ENCODE measurements at places on chromosomes 3 and 15.

GRCh38 chr3:187197335-187197649, at the start of gene RTP1:
RTP1 (plus strand) TSS chr3:187197486; CDS start chr3:187197516, 30 bp downstream.
- peak; percentile 72 for DNase-seq

DNA sequence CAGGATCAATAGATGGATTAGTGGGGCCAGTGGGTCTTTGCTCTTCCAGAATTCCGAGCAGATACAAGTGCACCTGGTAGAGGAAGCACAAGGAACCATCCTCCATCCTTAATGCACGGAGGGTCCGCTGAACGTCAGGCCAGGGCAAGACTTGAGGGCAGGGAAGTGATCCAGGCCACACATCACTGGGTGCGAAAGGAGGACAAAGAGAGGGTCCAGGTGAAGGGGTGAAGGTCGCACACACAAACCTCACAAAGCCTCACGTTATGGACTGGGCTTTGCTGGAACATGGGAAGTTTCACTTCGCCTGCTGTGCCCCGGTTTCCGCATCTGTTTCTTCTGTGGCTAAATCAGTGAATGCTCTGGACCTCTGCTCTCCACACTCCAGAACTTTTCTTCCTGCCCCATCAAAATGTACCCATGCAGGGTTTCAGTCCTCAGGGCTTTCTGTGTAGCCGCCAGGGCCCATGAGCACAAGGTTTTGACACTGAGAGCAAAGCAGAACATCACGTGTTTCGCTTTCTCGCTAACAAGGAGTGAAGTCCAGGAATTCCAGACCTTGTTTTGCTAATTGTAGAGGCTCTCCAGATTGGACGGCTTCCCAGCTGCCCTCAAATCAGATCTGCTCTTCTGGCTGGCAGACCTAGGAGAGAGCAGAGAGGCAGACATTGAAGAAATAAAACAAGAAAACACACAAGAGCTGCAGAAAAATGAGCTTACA, 56.3 kb downstream of the KLF15 start:
- DNase-seq, result no peak

GRCh38 chr3:12253516-12254343, 35.1 kb upstream of the PPARG start:
- DNase-seq, result no peak

DNA sequence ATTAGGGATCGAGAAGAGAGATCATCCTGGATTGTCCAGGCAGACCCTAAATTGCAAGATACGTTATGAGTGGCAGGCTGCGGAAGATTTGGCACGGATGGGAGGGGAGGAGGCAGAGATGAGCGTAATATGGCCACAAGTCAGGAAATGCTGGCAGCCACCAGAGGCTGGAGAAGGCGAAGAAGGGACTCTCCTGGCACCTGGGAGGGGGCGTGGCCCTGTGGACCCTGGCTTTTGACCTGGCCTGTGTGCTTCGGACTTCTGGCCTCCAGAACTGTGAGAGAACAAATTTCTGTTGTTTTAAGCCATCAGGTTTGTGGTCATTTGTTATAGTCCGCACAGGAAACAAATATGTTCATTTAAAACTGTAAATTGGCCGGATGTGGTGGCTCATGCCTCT, 31.9 kb upstream of the IGF1R start:
- no peak for DNase-seq

- DNase-seq, result no peak
Measured at GRCh38 chr15:63502137-63502766, 2.1 kb upstream of the USP3 start.

DNA sequence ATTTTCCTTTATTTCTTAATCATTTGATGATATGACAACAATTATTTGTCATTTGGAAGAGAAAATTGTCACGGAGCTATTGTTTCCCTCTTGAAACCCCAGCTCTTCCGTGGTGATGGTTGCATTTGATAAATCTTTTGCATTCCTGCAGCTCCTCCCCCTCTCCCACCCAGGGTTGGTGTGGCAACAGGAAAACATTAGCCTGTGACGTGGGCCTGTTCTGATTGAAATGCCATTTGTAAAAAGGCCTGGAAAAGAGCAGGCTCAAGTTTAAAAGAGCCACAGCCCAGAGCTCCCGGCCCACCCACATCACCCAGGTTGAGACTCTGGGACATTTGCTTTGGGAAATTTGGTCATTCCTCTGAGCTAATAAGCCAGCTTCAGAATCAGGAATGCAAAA, 282.5 kb downstream of the RPLP1 start:
- DNase-seq, result no peak

DNA sequence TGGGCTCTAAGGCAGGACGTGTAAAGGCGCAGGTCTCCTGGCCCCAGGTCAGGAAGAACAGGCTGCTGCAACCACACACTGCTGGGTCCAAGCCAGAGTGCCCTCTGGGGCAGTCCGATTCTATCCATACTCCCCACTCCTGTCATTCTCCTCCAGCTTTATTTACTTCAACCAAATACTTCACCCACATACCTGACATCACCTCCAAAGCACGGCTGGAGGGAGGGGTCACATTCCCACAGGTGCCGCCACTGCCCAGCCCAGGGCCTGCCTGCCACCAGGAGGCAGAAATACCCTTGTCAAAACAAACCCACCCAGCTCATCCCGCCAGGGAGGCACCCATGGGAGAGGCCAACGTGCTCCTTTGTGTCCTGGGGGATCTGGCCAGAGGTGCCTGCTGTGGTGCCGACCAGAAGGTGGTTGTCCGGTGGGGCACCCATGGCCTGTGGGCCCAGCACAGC, 100.4 kb downstream of the DAPK2 start:
- no peak for DNase-seq

- DNase-seq, result no peak
Measured at GRCh38 chr3:185724761-185725160, 100.1 kb downstream of the IGF2BP2 start.

- no peak for DNase-seq
Measured at GRCh38 chr3:47794544-47794943, 8.4 kb upstream of the DHX30 start.

All from NCI-H1105 (cell line).